ENCODE measurements at places on chromosomes 2 and 18. TPM values are rescaled to one million over a fixed set of nuclear protein-coding genes. Genes with fewer than 3 reads are reported as not detected.

DNER gene
- not detected for polyA plus RNA-seq

SRD5A2 gene
- polyA plus RNA-seq, result not detected

COL3A1 gene
- not detected for polyA plus RNA-seq

STPG4 gene
- polyA plus RNA-seq, result not detected

MEX3C gene
- 4.8 TPM for polyA plus RNA-seq

PFN4 gene
- polyA plus RNA-seq, result not detected

GAL3ST2 gene
- not detected for polyA plus RNA-seq

UCN gene
- polyA plus RNA-seq, result 1.6 TPM

ACSL3 gene
- 19.6 TPM for polyA plus RNA-seq

STAMBP gene
- 50.0 TPM for polyA plus RNA-seq

CAPN14 gene
- polyA plus RNA-seq, result 2.9 TPM

IDH1 gene
- 9.9 TPM for polyA plus RNA-seq
